ENCODE measurements at places on chromosomes 4 and X.

DNA sequence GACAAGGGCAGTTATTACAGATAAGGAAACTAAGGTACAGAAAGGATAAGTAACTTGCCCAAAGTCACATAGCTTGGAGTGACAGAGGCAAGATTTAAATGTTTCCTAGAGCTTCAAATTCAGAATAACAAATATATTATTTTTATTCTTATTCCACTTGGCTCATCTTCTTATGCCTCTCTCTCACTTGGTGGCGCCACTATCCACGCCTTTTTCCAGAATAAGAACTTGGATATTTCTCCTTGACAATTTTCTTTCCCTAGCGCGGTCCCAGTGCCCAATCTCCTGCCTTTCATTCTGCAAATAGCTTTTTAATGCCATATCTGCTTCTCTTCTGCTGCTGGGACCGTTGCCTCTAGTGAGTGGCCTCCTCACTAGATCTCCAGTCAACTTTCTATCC is 78.5 kb downstream of the MSN start:
- DNase-seq = no peak

- DNase-seq = no peak
These were observed 13.2 kb downstream of the TNIP2 start for GRCh38 chr4:2742823-2743517.

GRCh38 chrX:694800-695199 is 64.2 kb downstream of the SHOX start:
- no peak for DNase-seq

GRCh38 chr4:56681158-56681852 is at the start of gene HOPX:
Gene HOPX (minus strand): TSS chr4:56681296. CDS start chr4:56657816, 23,480 bp downstream.
- no peak for DNase-seq

DNA sequence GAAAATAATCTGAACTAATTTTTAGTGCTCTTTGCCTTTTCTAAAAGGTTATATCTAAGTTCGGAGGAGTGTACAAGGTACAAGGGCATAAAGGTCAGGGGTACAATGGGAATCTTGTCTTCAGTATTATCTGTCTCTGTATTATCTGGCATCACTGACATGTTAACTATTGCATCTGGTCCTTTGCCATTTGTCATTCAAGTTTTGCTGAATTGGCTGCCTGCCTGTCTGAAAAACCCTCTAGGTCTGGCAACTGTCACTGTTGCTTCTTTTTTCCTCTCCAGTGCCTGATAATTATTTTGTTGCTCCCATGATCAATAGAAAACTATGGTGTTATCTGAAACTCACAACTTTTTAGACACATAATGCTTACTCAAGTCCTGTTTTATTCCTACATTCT is 112.5 kb upstream of the STK26 start:
- no peak for DNase-seq

- peak; percentile 6 for DNase-seq
These were observed 8.3 kb upstream of the DAPP1 start for GRCh38 chr4:99808260-99808857.

DNA sequence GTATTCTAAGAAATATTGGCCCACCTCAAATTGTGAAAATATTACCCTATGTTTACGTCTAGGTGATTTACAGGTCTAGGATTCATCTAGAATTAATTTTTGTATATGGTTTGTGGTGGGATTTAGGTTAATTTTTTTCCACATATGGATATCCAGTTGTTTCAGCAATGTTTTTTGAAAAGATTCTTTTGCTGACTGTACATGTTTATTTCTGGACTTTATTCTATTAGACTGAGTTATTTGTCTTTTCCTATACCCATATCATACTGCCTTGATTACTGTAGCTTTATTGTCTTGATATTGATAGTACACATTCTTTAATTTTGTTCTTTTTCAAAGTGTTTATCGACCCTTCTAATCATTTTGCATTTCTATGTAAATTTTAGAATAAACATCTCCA is 83.5 kb downstream of the PRKG2 start:
- no peak for DNase-seq

DNA sequence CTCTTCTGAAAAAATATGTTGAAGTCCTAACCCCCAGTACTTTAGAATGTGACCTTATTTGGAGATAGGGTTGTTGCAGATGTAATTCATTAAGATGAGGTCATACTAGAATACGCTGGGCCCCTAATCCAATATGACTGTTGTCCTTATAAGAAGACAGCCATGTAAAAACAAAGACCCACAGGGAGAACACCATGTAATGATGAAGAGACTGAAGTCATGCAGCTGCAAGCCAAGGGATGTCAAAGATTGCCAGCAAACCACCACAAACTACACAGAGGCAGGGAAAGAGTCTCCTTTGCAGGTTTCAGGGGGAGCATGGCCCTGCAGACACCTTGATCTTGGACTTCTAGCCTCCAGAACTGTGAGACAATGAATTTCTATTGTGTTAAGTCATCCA is 37.4 kb downstream of the CXorf58 start:
- peak; percentile 27 for DNase-seq

GRCh38 chr4:73788411-73788810 is 48.0 kb downstream of the CXCL8 start:
- DNase-seq = no peak

- no peak for DNase-seq
These were observed 4.4 kb upstream of the RBBP7 start for GRCh38 chrX:16874458-16875095.

DNA sequence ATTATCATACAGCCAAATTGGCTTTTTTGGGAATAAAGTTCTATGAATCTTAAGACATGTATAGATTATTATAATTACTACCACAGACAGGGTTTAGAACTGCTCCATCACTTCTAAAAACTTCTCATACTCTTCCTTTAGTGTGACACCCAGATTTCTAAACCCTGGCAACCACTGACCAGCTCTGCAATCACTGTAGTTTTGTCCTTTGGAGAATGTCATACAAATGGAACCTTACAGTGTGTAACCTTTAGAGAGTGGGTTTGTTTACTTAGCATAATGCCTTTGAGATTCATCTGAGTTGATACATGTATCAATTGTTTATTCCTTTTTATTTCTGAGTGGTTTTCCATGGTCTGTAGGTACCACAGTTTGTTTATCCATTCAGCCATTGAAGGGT is 95.0 kb downstream of the TMEM164 start:
- no peak for DNase-seq

DNA sequence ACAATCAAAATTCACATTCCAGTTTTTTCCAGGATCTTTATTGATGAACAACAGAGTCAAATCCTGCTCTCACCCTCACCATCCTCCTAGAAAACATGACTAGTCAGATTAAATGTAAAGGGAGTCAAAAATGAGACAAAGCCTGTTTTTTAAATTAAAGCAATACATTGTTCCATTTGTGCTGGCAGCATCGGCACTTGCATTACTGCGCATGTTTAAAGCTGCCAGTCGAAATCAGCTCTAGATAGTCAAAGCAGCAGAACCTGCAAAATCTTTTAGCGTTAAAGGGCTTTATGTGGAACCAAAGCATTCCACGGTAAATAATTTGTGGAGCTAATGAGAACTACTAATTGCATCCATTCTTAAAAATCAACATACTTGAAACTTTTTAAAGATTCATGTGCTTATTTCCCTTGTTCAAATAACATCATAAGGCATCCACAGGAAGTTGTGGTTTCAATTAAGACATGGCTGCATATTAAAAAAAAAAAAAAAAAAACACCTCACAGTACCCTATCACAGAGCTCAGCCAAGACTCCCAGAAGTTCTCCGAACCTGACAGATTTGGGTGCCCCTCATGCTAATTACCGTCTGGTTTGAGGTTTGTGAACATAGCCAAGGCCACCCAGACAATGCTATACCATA is 82.2 kb downstream of the SH3KBP1 start:
- peak; percentile 3 for DNase-seq

- DNase-seq = no peak
These were observed 98.2 kb downstream of the ANK2 start for GRCh38 chr4:113147498-113148111.

GRCh38 chr4:110917835-110918234 is 295.0 kb upstream of the PITX2 start:
- DNase-seq = no peak

- no peak for DNase-seq
These were observed 117.3 kb downstream of the CPZ start for GRCh38 chr4:8709729-8710360.

DNA sequence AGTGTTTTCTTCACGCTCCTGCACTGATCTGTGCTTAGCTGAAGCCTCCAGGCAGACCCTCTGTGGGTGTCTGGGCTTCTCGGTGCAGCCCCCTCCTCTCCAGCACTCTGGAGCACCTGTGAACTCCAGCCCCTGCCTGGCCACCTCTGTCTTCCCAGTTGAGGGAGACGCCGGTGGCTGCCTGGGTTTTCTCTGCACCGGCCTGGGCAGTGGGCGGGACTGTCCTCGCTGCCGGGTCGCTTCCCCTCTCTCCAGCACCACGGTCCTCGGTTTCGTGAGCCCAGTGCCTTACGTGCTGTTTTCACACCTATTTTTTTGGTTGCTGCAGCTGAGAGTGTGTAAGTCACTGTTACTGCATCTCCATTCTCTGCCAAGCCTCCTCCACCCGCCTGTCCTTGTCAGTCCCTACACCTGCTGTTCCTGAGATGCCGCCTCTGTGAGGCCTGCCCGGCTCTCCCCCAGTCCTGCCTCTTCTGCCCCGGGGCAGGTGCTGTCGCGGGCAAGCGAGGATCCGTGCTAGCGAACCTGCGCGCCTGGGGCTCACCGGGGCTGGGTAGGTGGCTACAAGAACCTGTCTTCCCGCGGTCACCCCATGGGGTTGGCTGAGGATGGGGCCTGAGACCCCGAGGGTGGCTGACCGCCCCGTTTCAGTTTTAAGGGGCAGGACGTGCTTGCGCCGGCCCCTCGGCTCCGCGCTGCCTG is 2.4 kb upstream of the FGFRL1 start:
- no peak for DNase-seq

GRCh38 chr4:130395871-130396270 is 1299.9 kb downstream of the C4orf33 start:
- peak; percentile 89 for DNase-seq
